ENCODE measurements at places on chromosomes 4 and X.

- no peak for DNase-seq
Observed at GRCh38 chrX:73289039-73289438, 74.4 kb upstream of the NAP1L2 start.

DNA sequence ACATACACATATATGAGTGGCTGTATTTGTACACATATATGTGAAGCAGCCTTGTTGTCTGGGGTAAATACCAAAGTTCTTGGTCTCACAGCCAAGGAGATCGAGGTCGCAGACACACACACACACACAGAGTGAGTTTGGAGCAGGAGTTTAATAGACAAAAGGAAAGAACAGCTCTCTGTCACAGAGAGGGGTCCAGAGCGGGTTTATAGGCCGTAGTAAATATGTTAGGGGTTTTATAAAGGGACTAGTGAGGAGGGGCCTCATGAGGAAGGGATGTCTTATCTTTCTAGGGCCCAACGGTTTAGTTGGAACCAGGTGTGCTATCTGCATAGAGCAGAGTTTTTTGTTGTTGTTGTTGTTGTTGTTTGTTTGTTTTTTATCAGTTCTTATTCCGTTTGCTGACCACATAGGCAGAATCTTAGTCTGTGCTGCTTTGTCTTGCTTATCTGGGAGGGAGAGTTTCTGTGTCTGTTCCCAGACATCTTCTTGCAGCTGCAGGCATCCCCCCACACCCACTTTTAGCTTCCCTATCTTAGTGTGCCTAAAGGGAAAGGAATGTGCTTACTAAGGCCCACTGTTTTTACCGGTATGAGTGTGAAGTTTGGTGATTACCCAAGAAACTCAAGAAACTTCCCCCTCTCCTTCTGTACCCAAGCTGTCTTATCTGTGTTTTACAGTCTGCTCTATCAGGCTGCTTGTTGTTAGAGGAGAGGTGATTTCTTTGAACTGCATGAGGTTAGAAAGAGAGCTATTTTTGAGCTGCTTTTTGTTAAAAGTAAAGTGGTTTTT lies 91.9 kb downstream of the TENT5D start:
- no peak for DNase-seq

- no peak for DNase-seq
Observed at GRCh38 chr4:161815841-161816240, 348.0 kb downstream of the FSTL5 start.

DNA sequence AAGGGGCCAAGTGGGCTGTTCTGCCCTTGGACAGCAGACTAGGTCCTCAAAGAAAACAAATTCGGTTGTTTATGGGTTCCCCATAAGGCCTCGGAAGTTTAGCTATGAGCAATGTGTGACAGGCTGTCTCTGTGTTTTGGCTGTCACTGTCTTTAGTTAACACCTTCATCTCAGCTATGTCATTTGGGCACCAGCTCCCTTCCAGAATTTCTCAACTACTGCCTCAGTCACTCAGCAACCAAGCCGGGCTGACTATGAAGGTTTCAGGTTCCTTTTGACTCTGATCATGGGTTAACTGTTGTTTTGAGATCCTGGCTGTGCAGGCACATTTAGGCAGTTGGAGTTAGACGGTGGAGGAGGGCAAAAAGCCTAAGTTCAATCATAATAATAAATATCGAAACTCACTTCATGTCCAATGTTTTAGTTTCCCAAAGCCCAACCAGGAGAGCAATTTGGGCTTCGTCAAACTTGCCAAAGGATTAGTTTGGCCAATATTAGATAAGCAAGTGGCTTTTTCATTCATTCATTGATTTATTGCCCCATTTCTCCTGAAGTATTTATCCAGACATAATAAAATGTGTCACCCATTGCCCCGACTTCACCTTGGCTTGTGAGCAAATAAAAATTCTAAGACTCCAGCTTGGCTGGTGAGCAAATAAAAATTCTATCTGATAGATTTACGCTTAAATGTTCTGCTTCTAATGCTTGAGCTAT lies 9.1 kb upstream of the PAGE1 start:
- no peak for DNase-seq

DNA sequence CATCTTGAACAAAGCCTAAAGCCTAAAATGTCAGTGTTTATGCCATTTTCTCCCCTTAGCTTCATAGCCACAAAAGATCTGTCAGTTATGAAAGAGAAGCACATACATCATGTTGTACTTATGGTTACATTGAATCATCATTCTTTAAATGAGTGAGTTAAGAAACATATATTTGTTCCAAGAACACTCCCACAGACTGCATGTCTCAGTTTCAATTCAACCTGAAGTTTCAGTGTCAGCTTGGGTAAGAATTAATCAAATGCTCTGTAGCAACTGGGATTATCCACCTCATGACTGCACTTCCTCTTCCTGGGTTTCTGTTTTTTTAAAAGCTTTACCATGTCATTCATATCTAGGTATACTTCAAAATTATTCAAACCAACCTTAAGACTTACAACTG lies 3.9 kb upstream of the TMPRSS11B start:
- no peak for DNase-seq

DNA sequence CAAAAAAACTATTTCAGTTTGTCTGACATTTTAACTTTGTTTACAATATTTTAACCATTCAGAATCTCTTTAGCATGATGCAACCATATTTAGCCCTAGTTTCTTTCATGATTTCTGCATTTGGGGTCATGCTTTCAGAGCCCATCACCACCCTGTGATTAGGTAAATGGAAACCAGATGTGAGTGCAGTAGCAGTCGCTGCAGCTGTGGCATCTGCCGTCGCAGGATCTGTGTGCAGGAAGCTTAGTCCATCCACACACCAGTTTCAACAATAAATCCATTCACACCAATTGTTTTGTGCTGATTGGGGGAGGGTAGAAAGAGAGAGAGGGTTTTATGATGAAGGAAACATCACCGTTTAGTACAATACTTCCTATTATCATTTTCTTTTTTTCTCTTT lies 130.5 kb downstream of the CPEB2 start:
- no peak for DNase-seq

- peak; percentile 65 for DNase-seq
Observed at GRCh38 chrX:136711147-136711546, 63.2 kb downstream of the CD40LG start.

DNA sequence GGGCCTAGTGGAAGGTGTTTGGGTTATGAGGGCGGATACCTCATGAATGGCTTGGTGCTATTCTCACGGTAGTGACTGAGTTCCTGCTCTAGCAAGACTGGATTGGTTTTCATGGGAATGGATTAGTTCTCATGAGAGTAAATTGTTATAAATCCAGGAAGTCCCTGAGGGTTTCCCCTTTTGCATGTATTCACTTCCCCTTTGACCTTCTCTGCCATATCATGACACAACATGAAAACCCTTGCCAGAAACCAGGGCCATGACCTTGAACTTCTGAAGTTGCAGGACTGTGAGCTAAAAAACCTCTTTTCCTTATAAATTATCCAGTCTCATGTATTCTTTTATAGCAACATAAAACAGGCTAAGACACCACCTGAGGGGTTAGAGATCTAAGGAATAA lies 529.7 kb upstream of the RPS6KA3 start:
- no peak for DNase-seq

DNA sequence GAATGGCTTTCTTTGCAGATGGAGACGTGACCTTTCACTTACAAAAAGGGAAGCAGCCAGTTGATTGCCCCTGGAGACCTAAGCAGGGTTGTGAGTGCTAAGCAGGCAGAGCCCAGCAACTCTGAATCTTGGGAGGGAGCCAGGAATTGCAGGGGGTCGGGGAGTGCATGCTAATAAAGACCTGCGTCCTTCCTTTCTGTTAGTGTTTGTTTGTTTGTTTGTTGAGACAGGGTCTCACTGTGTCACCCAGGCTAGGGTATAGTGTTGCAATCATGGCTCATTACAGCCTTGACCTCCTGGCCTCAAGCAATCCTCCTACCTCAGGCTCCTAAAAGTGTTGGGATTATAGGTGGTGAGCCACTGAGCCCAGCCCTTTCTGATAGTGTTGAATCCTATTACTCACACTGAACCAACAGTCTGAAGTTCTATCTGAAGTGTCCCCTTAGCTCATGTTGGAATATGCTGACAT lies 137.4 kb downstream of the CEP135 start:
- DNase-seq = peak; percentile 23

- no peak for DNase-seq
Observed at GRCh38 chrX:105645667-105646357, 176.5 kb upstream of the NRK start.

- DNase-seq = peak; percentile 49
Observed at GRCh38 chr4:75512386-75513211, 1.6 kb downstream of the RCHY1 start.

- peak; percentile 42 for DNase-seq
Observed at GRCh38 chr4:25624616-25625015, 31.0 kb upstream of the SLC34A2 start.

DNA sequence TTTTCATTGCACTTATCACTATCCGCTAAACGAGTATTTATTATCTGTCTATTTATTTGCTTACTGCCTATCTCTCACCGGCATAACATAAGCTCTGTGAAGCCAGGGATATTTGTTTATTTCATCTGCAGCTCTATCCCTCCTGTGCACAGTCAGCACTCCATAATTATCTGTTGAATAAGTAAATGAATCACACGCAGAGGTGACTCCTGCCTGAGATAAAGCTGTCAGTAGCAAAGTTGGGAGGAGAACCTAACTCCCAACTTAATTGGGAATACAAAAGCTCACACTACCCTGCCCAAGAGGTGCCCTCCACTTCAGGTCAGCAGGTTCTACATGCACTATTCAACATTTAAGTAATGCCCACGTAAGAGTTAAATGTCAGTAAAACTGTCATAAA lies 85.7 kb downstream of the CORIN start:
- DNase-seq = no peak

DNA sequence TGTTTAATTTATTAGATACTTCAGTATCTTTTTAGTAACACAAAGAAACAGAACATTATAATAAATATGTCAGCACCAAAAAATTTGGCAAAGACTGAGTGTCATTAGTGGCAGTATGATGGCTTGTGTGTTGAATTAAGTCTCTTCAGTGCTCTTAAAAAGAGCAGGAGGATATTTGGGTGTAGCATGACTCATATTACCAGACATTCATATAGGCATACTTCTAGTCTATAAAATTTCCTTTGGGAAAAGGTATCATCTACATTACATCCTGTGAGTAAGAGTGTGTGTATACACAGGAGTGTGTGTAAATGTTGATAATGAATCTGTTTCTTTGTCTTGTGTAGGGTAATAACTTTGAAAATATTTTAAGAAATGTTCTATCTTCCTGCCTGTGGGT lies 135.7 kb downstream of the CNKSR2 start:
- DNase-seq = no peak

DNA sequence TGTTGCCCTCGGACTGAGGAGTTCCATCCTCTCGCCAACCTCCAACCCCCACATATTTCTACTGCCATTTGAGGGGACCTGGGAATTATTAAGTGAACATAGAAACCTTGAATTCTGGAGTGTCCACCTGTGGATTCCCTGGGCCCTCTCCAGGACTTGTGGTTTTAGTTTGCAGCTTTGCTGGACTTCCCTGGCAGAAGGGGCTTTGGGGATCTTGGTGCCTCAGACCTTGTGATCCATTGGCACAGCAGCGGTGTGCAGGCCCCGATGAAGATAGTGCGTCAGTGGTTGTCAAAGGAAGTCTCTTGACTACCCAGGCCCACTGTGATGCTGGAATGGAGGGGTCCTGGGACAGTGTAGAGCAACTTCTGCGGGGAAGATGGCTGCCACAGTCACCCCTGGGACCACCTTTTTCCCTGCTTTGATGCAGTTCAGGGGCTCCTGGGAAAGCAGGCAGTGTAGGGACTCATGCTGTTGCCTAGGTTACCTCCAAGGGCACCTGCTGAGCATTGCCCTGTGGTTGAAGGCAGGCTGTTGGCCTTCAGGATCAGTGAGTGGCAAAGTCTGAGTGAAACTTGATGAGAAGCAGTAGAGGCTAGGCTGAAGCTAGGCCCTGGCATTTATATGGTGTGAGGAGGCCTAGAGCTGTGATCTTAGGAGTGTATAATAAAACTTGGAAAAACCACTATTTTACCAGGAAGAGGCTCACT lies 2.2 kb downstream of the SLC16A2 start:
- DNase-seq = no peak

DNA sequence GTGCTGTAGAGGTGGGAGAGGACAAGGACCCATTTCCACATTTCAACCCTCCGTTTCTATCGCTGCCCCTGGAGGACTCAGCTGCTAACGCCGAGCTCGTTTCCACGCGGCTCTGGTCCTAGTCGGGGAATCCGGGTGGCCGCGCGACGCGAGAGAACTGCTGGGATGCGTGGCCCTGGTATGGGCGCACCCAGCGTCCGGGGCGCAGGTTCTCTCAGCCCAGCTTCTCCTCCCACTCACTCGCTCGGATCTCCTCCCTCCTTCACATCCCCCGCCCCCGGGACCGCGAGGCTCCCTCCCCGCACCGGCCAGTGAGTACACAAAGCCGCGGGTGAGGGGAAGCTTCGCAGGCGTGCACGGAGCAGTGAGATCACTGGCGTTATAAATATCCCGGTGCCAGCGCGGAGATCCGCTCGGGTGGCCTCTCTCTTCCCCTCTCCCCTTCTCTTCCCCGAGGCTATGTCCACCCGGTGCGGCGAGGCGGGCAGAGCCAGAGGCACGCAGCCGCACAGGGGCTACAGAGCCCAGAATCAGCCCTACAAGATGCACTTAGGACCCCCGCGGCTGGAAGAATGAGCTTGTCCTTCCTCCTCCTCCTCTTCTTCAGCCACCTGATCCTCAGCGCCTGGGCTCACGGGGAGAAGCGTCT lies at the start of gene FGF5:
FGF5 (plus strand) TSS at position 412 of the 649 bp plus-strand sequence; CDS start at position 573, 161 bp downstream.
- peak; percentile 94 for DNase-seq

DNA sequence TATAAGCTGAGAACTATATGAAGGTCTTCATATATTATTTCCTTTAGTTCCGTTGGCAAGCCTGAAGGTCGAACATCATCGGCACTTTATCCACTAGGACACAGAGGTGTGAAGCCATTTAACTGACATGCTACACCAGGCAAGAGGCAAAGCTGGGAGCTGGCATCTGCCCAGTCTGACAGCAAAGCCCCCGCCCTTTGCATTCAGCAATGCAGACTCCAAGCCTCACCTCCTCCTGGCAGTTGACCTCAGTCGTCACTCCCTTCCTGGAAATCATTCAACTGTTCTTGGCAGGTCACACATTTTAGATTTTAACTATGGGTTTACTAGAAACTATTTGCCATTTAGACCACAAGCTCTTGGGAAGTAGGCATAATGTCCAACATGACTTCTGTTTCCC lies 135.8 kb upstream of the FRG1 start:
- DNase-seq = peak; percentile 16
